ENCODE measurements at places on chromosomes 1 and 21.

- DNase-seq = no peak
Measured at GRCh38 chr1:11568687-11569086, 85.5 kb downstream of the FBXO2 start.

- no peak for DNase-seq
Measured at GRCh38 chr1:42439940-42440339, 15.9 kb downstream of the ZMYND12 start.

DNA sequence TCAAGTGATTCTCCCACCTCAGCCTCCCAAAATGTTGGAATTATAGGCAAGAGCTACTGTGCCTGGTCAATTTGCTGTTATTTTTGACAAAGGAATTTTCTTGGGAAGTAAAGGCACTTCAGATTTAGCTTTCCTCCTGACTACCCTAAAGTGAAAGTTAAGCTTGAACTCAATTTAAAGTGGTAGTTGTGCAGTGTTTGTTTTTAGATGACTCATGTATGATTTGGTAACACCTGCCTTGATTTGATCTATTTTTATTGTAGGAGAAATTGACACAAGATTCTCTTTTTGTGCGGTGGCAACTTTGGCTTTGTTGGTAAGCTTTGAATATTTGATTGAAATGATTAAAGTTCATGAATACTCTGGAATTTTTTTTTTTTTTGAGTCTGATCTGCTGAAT is 5.0 kb downstream of the RABGGTB start:
- DNase-seq = no peak

GRCh38 chr1:158809256-158809655 is 21.9 kb upstream of the MNDA start:
- DNase-seq = no peak

- no peak for DNase-seq
Measured at GRCh38 chr1:78722521-78722920, 72.9 kb downstream of the IFI44 start.

DNA sequence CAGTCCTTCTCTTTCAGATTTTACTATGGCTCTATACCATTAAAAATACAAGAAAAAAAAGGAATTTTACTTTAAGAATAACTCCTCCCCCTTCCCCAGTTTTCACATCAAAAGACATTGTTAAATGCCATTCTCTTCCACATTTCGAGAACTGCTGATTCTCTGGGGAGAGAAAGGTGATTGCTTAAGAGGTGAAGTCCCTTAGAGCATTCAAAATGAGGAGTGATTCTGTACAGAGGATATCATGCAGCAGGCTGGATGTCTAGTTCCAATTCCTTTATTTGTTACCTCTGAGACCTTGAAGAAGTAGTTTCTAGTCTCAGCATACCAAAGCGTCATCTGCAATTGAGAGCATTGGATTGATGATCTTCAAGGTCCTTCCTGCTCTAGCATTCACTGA is 46.9 kb downstream of the FMO3 start:
- DNase-seq = peak; percentile 40

DNA sequence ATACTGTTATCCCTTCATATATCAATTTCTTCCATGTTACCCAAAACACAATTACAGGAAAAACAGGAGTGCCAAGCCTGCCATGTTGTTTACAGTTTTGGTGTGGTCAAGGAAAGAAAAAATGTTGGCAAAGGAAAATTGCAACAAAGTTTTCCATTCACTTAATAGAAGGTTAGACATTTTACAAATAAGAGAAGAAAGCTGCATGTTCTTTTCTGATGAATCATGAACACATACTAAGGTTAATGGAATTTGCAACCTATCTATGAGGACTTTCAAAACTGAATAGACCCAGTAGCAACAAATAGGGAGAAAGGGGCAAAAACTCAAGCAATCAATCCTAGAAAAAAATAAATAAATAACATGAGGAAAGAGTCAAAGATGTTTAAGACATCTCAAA is 556.7 kb downstream of the DPYD start:
- no peak for DNase-seq

DNA sequence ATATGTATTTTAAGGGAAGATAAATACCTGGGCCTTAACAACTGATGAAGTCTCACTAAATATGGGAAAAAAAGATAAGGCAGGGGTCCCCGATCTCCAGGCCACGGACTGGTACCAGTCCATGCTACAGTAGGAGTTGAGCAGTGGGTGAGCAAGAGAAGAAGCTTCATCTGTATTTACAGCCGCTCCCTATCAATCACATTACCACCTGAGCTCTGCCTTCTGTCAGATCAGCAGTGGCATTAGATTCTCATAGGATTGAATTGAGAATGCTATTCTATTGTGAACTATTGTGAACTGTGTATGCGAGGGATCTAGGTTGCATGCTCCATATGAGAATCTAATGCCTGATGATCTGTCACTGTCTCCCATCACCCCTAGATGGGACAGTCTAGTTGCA is 43.0 kb upstream of the PAXBP1 start:
- DNase-seq = no peak

DNA sequence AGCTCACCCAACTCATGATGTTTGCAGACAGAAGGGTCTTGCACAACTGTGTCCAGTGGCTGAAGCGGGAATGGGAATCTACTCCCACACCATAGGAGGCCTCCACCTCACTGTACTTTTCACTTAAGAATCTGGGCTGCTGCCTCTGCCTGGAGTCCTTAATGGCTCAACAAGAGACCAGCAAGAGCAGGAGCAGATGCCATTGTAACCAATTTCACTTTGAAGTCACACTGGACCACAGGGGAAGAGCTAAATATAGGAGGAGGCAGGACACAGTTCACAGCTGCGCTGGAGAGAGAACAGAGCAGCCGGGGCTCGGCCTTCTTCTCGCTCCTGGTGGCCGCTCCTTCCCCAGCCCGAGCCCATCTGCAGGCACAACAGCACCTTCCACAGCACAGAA is 120.4 kb downstream of the SIPA1L2 start:
- DNase-seq = no peak

- DNase-seq = peak; percentile 2
Measured at GRCh38 chr1:96236156-96236739, 485.3 kb upstream of the PTBP2 start.

DNA sequence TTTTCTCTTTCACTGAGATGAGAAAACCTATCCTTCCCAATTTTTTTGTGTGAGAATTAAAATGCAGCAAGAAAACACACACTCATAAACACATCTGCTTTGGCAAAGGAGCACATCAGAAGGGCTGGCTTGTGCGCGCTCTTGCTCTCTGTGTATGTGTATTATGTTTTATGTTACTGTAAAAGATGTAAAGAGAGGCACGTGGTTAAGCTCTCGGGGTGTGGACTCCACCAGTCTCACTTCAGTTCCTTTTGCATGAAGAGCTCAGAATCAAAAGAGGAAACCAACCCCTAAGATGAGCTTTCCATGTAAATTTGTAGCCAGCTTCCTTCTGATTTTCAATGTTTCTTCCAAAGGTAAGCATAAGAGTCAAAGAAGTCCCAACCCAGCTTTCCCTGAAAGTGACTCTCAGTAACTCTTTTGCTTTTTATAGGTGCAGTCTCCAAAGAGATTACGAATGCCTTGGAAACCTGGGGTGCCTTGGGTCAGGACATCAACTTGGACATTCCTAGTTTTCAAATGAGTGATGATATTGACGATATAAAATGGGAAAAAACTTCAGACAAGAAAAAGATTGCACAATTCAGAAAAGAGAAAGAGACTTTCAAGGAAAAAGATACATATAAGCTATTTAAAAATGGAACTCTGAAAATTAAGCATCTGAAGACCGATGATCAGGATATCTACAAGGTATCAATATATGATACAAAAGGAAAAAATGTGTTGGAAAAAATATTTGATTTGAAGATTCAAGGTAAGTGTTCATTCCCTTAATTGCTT is at the start of gene CD2:
Gene CD2 (plus strand): TSS at position 233 of the 780 bp plus-strand sequence. CDS start 63 bp downstream, at position 296.
- DNase-seq = no peak

DNA sequence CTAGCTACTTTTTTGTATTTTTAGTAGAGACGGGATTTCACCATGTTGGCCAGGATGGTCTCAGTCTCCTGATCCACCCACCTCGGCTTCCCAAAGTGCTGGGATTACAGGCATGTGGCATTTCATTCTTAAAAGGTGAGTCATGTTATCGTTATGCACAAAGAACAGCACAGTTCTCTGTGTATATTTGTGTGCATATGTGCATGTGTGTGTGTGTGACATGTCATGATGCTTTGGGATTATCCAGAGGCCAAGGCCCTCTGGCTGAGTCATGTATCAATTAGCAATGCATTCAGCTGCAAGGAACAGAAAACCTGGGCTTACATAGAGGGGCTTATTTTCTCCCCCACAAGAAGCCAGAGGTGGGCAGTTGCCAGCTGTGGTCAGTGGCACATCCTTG is 301.7 kb upstream of the KAZN start:
- DNase-seq = no peak

GRCh38 chr1:940107-941014 is 16.6 kb downstream of the SAMD11 start:
- DNase-seq = peak; percentile 52

GRCh38 chr1:243939167-243939848 is 89.3 kb upstream of the AKT3 start:
- DNase-seq = no peak

GRCh38 chr1:85992791-85993190 is 163.8 kb downstream of the COL24A1 start:
- no peak for DNase-seq

- no peak for DNase-seq
Measured at GRCh38 chr1:87743256-87743655, 414.6 kb downstream of the LMO4 start.

GRCh38 chr1:156964441-156964840 is 44.0 kb downstream of the LRRC71 start:
- no peak for DNase-seq

- no peak for DNase-seq
Measured at GRCh38 chr1:216826646-216827045, 103.4 kb upstream of the ESRRG start.

GRCh38 chr1:195791796-195792195 is 816.4 kb downstream of the KCNT2 start:
- DNase-seq = no peak

DNA sequence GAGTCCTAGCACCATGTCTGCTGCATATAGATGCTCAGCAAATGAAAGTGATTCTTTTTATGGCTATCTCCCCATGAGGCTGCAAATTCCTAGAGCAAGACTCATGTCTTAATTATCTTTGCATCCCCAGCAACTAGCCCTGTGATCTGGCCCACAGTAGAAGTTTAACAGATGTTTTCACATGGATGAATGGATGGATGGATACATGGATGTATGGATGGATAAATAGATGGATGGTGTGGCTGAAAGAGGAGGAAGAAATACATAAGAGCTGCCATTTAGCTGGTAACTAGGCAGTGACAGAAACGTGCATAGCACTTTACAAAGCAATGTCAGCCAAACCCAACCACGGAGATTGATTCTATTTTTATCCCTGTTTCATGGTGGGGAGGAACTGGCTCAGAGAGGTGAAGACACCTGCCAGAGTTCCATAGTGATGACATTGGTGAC is 32.7 kb upstream of the ZBTB40 start:
- no peak for DNase-seq

DNA sequence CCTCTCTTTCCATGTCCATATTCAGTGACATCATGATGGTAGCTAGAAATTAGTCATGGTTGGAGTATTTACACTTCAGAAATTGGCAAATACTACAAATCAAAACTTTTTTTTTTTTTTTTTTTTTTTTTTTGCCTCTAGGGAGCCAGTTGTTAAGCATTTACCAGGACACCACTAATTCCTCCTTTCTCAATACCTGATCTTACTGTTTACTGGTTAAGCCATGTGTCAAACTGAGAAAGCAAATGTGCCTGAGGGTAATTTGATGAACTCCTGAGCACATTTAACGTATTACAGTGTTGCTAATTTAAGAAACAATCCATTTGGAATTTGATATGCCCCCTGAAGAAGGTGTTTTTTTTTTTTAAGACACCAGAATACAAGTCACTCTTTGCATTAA is 94.4 kb downstream of the DNM3 start:
- no peak for DNase-seq

GRCh38 chr1:167800251-167800650 is 78.5 kb downstream of the MPZL1 start:
- no peak for DNase-seq

DNA sequence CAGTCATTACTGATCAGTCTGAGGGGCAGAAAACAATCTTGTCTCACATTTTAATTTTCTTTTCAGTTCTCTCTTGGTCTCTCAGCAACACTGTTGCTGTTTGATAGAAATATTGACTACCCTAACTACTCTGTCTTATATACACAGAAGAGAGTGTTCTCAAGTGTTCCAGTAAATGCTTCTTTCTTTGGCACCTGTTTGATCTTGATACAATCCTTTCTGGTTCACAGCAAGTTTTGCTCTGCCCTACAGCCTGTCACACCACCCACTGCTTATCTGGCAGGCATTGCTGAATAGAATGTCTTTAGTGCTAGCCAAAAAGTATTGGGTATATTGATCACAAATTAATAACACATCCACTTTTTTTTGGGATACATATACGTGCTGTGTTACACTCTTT is 75.7 kb upstream of the WLS start:
- no peak for DNase-seq

DNA sequence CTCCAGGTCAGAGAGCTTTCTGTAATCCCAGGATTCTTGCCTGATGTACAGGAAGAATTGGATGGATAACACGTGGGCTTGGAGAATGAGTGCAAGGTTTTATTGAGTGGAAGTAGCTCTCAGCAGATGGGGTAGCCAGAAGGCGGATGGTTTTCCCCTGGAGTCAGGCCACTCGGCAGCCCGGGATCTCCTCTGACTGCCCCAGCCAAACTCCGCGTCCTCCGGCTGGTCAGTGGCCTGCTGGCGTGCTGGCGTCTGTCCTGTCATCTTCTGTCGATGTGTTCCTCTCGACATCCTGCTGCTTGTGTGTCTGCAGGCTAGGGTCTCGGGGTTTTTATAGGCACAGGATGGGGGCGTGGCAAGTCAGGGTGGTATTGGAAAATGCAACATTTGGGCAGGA is 27.4 kb upstream of the GJA9 start:
- no peak for DNase-seq

DNA sequence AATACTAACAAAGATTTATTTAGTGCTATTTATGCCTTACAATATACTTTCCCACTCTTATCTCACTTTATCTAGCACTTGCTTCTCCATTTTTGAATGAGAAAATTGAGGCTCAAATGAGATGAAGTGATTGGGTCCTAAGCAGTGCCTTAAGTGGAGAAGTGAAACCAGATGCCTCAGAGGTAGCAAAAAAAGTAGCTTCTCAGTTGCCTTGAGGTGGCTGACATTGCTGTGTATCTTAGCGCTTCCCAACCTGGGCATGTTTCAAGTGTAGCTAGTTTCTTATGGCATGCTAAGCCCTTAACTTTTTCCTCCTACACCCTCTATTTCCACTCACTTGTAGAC is 390.4 kb downstream of the OMA1 start:
- DNase-seq = no peak

- no peak for DNase-seq
Measured at GRCh38 chr1:84797603-84798002, 95.4 kb downstream of the LPAR3 start.

GRCh38 chr1:151048645-151049032 is 1.1 kb downstream of the C1orf56 start:
- DNase-seq = no peak

- DNase-seq = no peak
Measured at GRCh38 chr1:115643666-115644065, 1.9 kb downstream of the VANGL1 start.

DNA sequence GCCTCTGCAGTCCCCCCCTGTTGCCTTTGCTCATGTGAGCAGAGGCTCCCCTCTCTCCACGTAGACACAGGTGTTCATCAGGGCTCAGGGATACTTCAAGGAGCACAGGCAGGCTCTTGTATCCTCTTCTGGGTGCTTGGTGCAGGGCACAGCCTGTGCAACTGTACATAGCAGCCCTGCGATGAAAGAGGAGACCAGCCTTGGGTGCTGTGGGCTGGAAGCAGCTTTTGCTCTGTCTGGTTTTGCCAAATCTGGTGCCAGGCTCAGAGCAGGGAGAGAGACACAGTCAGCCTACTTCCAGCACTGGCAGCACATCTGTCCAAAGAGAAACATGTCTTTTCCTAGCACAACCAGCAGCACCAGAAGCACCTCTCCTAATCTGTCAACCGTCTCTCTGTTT is 132.1 kb downstream of the ETS2 start:
- DNase-seq = no peak

Data from NCI-H748 treated with DMSO at 0.1 percent for 48 hours (cell line).